ENCODE measurements at places on chromosomes 3 and 15.
A peak's percentile ranks its signal among the peaks of the same experiment; 100 is the strongest.

GRCh38 chr3:43411429-43411828 lies 125.1 kb downstream of the SNRK start:
- DNase-seq: no peak

DNA sequence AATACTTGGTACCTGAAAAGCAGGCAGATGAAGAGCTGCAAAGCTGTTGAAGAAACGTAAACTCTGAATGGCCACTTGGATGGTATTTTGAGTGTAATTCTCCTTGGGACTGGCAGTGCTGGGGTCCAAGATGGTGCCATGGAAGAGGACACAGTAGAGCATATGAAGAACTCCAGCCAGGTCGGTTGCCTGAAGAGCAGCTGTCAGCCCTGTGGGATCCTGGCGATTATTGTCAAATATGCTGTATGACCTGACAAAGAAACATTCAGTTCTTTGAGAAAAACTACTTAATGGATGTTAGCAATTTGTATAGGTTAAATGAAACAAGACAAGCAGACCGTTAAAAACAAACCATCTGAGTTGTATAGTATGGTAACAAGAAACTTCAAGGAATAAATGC lies 44.8 kb downstream of the ISL2 start:
- DNase-seq: no peak

DNA sequence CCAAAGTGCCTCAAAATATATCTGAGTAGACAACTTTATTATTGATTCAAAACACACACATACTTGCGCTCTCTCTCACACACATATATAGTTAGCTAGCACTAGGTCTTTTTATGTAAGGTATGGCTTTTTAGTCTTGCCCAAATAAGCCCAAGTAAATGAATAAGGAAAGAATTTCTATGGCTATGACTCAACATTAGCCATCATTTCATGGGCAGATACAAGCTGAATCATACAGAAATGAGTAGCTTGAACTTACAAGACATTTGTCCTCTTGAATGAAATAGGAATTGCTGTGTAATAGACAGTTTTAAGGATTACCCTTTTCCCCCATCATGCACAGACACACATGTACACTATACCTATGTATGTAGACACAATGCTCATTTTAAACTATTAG lies 4.9 kb downstream of the CADPS start:
- no peak for DNase-seq

DNA sequence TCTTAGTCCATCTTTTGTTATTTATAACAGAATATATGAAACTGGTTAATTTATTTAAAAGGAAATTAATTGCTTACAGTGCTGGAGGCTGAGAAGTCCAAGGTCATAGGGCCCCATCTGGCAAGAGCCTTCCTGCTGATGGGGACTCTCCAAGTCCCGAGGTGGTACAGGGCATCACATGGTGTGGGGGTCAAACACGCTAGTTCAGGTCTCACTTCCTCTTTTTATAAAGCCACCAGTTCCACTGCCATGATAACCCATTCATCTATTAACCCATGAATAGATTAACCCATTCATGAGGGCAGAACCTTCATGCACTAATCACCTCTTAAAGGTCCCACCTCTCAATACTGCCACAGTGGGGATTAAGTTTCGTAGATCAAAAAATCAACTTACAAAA lies 659.3 kb downstream of the NAALADL2 start:
- no peak for DNase-seq

DNA sequence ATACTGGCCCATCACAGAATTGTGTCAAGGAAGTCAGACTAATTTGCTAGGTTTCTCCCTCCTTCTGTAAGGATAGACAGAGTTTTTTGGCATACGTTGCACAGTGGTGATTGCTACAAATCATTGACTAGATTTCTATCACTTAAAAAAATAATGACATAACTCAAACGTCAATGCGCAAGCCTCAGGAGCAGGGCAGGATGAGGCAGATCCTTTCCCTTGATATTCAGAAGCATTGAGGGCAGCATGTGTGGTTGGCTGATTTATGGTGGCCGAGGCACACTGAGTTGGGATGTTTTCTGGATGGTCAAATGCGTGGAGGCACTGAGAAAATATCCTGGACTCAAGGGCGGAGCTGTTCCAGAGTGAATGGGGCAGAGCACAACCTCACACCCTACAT lies 14.4 kb downstream of the THSD4 start:
- DNase-seq: no peak

GRCh38 chr3:25572919-25573385 lies 91.8 kb downstream of the TOP2B start:
- no peak for DNase-seq

DNA sequence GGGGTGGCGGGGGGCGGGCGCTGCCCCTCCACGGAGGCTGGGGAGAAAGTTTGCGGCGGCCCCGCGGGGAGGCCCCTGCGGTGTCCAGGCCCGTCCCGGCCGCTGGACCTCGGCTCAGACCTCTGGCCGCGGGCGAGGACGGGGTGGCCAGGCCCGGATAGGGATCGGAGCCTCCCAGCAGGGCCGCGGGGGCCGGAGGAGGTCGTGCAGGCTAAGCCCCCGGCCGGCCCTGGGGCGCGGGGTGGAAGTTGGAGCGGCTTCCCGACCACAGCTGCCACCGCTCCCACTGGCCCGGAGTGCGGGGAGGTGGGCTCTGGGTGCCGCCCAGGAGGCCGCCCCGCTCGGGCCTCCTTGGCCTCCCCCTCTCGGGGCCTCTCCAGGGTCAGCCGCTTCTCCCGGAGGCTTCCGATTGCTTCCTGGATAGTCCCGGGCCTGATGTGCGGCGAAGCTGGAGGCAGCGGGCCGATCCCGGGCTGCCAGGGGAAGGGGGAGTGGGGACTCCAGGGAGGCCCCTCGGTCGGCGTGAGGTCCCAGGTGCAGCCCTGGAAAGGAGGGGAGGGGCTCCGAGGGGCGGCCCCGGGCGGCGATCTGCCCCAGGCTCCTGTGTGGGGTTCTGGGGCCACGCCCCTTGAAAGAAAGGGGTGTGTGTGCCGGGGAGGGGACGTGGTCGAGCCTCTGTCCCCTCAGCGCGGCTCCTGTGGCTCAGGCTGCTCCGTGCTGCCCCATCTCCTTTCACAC lies 907 bp downstream of the PLXNA1 start:
- DNase-seq: peak; percentile 35

DNA sequence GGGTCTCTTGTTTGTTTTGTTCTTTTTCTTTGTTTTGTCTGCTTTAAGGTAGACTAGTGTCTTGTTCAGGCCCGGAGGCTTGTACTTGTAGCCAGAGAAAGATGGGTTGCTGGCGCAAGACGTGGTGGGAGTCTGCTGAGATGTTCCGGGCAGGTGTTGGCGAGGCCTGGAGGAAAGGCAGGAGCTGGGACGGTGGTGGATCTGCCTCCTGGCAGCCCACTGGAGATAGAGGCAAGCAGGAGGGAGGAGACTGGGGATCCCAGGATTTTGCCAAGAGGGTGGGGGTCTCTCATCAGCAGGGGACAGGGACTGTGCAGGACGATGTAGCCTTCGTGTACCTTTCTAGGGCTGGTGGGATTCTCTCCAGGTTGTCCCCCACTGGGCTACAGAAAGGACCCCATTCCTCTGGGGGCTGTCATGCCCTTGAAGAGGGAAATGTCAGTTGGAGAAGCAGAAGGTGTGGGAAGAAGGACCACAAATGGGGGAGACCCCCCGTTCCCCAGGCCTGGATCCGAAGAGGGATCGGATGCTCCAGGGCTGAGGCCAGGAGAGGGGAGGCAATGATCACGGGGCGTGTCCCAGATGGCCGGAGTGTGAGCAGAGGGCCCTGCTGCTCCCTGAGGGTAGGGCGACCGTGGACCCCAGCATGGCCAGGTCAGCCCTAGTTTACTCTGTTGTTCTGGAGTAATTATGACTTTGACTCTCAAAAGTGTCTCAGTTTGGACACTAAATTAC lies 7.0 kb downstream of the CHAC1 start:
- no peak for DNase-seq

- no peak for DNase-seq
Observed at GRCh38 chr3:132784502-132785025, 62.4 kb upstream of the NPHP3 start.

- no peak for DNase-seq
Observed at GRCh38 chr3:76990606-76991005, 49.3 kb upstream of the ROBO2 start.

DNA sequence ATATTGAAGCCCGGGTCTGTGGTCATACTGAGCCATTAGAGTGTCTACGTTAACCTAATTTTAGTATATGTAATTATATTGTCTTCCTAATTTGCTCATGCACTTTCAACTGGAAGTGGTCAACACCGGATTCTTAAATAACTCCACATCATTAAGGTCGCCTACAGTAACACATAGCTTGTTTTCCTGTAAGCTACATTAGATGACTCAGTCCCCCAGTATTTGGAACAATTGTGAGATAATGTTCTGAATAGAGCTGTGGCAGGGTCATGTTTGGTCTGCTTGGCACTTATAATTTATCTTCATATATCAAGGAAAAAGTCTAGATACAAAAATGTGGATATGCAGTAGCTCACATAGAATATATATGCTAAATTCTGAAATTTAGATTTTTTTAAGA lies 486.2 kb downstream of the IGSF11 start:
- no peak for DNase-seq

GRCh38 chr15:52783929-52784798 lies 6.0 kb downstream of the ONECUT1 start:
- peak; percentile 59 for DNase-seq

DNA sequence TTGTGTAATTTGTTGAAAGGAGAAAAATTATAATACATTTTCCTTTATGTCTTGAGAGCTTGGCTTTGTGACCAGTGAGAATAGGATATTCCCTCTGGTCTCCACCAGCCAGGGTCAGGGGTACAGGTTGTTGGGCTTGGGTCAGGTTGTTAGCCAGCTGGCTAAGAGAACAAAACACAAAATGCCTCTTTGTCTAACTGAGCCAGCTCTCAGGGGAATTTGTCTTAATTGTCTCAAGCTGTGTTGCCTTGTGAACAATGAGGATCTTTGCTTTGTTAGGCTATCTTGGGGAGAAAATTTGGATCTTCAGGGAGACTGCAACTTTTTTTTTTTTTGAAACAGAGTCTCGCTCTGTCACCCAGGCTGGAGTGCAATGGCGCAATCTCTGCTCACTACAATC lies 17.7 kb upstream of the GK5 start:
- no peak for DNase-seq

GRCh38 chr3:20458994-20459716 lies 273.1 kb upstream of the SGO1 start:
- no peak for DNase-seq

- no peak for DNase-seq
Observed at GRCh38 chr3:155748611-155749365, 3.9 kb upstream of the PLCH1 start.

DNA sequence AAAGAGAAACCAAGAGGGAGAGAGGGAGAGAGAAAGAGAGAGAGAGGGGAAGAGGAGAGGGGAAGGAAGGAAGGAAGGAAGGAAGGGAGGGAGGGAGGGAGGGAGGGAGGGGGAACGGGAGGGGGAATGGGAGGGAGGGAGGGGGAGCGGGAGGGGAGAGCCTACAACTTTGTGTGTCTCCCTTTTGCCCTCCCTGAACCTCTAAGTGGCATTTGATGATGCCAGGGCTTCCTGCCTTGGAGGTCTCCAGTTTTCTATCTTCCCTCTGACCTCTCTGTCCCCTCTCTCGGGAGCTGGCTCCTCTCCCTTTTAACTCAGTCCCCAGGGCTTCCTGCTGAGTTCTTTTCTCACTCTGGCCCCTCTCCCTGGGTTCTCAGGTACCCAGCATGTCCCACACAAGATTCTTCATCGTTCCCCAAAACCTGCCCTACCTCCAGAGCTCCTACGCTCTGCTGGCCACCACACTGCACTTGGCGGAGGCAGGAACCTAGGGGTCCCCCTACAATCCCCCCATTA lies 12.5 kb upstream of the FAM174B start:
- DNase-seq: no peak

DNA sequence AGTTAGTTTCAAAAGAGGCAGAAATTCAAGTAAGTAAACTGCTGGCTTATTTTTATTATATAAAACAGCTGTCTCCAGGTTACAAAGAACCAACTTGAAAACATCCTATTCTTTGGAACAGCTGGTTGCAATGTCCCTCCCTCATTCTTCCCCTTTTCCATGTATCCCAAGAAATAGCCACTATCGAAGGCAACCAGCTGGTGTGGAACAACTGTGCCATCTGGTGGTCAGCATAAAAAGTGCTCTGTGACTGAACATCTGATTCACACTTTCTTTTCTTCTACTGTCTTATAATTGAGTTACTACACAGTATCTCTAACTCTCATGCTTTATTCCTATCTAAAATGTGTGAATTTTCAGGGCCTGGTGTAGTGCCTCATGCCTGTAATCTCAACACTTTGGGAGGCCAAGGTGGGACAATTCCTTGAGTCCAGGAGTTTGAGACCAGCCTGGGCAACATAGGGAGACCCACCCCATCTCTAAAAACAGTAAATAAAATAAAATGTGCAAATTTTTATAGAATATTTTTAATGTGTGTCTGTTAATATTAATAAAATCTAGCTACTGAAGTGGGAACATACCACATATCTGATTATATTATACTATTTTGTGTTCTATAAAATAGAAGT lies 9.6 kb downstream of the OSBPL11 start:
- peak; percentile 50 for DNase-seq

Measured in activated T-cell treated with anti-CD3 and anti-CD28 coated beads, Interleukin-2, amount 50 U/mL, for 72 hours (primary cell).